SK-N-SH (cell line): ENCODE measurements at places on chromosomes 12 and 14. TPM values are rescaled to one million over a fixed set of nuclear protein-coding genes. Genes with fewer than 3 reads are reported as not detected.
A peak's percentile ranks its signal among the peaks of the same experiment; 100 is the strongest.

GRCh38 chr12:93223440-93224426 lies 154.0 kb upstream of the NUDT4 start:
- no peak overlapping the region; the same call in 1 of the 2 replicates for H3K27ac ChIP-seq
- peaks cover 6% of the 10 kb centered on the region for H3K36me3 ChIP-seq
- H3K27me3 ChIP-seq = no peaks in the 10 kb centered on the region
- no peaks in the 10 kb centered on the region for H3K4me1 ChIP-seq
- no peak for DNase-seq

GRCh38 chr12:27400856-27401354 lies 45.6 kb upstream of the SMCO2 start:
- peaks cover 3% of the 10 kb centered on the region for H3K4me1 ChIP-seq
- peaks cover 4% of the 10 kb centered on the region; the same call in 1 of the 2 replicates for H3K36me3 ChIP-seq
- no peak overlapping the region for H3K27ac ChIP-seq
- no peak for DNase-seq
- no peak overlapping the region for H3K4me3 ChIP-seq

- no peak overlapping the region for H3K4me3 ChIP-seq
- no peaks in the 10 kb centered on the region for H3K4me1 ChIP-seq
- DNase-seq = no peak
- no peaks in the 10 kb centered on the region for H3K36me3 ChIP-seq
- no peak overlapping the region for H3K27ac ChIP-seq
Measured at GRCh38 chr12:118922405-118922804, 58.9 kb upstream of the SRRM4 start.

GRCh38 chr12:57150400-57151000 lies 3.1 kb upstream of the LRP1-AS start:
- H3K27ac ChIP-seq = peak overlapping the region; percentile 84; the same call in 1 of the 2 replicates
- H3K27me3 ChIP-seq = no peaks in the 10 kb centered on the region
- peaks cover 69% of the 10 kb centered on the region for H3K4me1 ChIP-seq
- no peak overlapping the region for H3K4me3 ChIP-seq
- H3K36me3 ChIP-seq = peaks cover 39% of the 10 kb centered on the region; the same call in 1 of the 2 replicates

DNA sequence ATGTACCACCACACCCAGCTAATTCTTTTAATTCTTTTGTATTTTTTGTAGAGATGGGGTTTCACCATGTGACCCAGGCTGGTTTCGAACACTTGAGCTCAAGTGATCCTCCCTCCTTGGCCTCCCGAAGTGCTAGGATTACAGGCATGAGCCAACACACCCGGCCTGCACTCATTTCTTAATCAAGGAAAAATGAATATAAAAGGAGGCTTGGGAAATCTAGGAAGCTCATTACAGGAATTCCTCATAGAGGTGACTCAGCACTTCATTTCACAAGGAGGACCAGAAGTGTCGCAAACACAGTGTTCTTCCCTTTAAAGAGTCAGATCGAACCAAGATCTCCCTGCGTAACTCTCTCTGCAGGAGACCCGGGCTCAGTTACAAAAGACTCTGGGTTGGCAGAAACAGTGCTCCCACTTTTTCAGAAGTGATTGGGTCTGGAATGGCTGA lies 30.3 kb downstream of the NFKBIA start:
- H3K4me1 ChIP-seq = peaks cover 4% of the 10 kb centered on the region; the same call in 1 of the 2 replicates
- H3K4me3 ChIP-seq = no peak overlapping the region
- no peak overlapping the region for H3K27ac ChIP-seq
- H3K27me3 ChIP-seq = no peaks in the 10 kb centered on the region

DNA sequence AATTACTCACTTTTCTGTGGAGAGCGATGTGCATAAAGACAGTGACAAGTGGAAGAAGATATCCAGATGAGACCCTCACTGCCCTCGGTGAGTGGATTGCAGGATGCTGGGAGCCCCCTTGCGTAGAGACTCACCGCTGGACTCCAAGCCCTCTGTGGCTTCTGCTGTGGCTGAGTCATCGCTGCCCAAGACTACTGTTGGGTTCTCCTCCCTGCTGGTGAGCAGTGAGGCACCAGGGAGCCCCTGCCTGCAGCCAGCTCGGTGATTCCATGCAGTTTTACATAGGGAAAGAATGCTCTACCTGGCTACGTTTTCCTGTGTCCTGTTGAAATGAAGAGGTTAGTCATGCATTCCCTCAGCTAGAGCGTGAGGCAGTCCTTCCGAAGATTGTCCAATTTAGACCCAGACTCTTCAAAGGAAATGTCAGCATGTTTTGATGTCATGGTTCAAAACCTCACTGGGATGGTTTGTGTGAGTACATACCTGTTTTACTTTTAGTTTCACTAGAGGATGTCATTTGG lies 28.2 kb downstream of the TRAF3 start:
- H3K4me1 ChIP-seq = no peaks in the 10 kb centered on the region
- H3K36me3 ChIP-seq = no peaks in the 10 kb centered on the region
- no peak overlapping the region for H3K4me3 ChIP-seq
- H3K27ac ChIP-seq = no peak overlapping the region
- no peak for DNase-seq
- no peaks in the 10 kb centered on the region for H3K27me3 ChIP-seq

DNA sequence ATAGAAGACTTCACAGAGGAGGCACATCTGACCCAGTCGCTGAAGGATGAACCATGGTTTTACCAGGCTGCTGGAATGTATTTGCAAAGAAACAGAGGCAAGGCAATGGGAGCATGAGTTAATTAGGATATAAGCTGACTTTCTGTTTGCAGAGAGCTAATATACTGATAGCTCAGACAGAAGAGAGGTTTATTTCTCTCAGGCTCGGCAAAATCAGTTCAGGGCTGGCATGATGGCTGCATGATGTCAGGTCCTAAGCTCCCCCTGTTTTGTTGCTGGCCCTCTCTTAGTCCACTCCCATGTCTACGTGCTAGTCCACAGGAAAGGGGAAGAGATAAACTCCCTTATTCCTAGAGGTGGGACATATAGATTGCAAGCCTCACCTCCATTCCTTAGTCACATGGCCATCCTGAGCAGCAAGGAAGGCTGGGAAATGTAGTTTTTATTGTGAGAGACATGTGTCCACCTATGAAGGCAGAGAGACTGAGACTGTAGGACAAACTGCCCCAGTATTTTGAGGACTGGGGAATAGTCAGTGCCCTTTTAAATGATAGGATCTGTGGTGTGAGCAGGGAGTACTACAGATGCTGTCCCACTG lies 224.5 kb downstream of the VRK1 start:
- no peaks in the 10 kb centered on the region for H3K4me1 ChIP-seq
- no peak for DNase-seq
- no peaks in the 10 kb centered on the region for H3K36me3 ChIP-seq
- no peak overlapping the region for H3K27ac ChIP-seq
- H3K27me3 ChIP-seq = no peaks in the 10 kb centered on the region

DNA sequence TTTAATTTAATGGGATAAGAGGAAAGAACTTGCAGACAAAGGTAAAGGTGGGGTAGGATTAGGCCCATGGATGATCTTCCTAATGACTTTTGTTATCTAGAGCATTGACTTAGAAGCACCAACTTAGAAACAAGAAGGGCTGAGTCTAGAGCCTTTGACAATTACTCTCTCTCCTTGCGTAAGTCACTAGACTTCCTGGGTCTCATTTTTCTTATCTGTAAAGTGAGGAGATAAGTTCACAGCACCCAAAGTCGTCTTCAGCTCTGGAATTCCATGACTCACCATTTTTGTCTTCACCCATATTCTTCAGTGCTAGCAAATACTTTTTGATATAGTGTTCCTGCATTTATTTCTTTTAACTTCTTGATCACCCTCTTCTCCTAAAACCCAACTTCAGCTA lies 75.7 kb downstream of the SSPN start:
- H3K4me1 ChIP-seq = peaks cover 42% of the 10 kb centered on the region
- no peaks in the 10 kb centered on the region for H3K27me3 ChIP-seq
- DNase-seq = no peak
- no peaks in the 10 kb centered on the region for H3K36me3 ChIP-seq
- H3K4me3 ChIP-seq = no peak overlapping the region

GRCh38 chr12:89497005-89497404 lies 27.6 kb downstream of the GALNT4 start:
- no peak for DNase-seq
- H3K27ac ChIP-seq = no peak overlapping the region
- H3K4me3 ChIP-seq = no peak overlapping the region
- no peaks in the 10 kb centered on the region for H3K27me3 ChIP-seq
- no peaks in the 10 kb centered on the region for H3K4me1 ChIP-seq
- no peaks in the 10 kb centered on the region for H3K36me3 ChIP-seq

DNA sequence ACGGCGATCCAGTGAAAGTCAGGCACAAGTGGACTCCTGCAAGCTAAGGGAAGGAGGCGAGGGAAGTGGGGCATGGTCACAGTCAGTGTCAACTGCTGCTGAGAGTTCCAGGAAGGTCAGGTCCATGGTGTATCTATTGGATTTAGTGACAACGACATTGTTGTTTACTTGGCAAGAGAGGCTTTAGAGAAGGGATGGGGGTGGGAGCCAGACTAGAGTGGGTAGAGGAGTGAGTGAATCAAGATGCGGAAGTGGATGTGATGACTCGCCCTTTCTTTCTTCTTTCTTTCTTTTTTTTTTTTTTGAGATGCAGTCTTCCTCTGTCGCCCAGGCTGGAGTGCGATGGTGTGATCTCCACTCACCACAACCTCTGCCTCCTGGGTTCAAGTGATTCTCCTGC lies 12.5 kb downstream of the P2RX7 start:
- H3K36me3 ChIP-seq = no peaks in the 10 kb centered on the region
- H3K27me3 ChIP-seq = no peaks in the 10 kb centered on the region
- no peak overlapping the region for H3K27ac ChIP-seq
- no peaks in the 10 kb centered on the region for H3K4me1 ChIP-seq

DNA sequence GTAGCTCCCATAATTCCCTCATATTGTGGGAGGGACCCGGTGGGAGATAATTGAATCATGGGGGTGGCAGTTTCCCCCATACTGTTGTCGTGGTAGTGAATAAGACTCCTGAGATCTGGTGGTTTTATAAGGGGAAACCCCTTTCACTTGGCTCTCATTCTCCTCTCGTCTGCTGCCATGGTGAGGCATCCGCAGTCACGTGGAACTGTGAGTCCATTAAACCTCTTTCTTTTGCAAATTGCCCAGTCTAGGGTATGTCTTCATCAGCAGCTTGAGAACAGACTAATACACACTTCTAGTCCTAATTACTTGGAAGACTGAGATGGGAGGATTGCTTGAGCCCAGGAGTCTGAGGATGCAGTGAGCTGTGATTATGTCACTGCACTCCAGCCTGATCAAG lies 64.4 kb downstream of the TMX1 start:
- no peak for DNase-seq
- no peaks in the 10 kb centered on the region for H3K36me3 ChIP-seq
- H3K27ac ChIP-seq = peak overlapping the region; percentile 92

GRCh38 chr12:18323159-18323558 lies 61.8 kb downstream of the PIK3C2G start:
- no peak overlapping the region for H3K27ac ChIP-seq
- H3K27me3 ChIP-seq = no peaks in the 10 kb centered on the region
- H3K4me3 ChIP-seq = no peak overlapping the region
- no peak for DNase-seq
- no peaks in the 10 kb centered on the region for H3K4me1 ChIP-seq
- no peaks in the 10 kb centered on the region for H3K36me3 ChIP-seq

GRCh38 chr12:102569803-102570202 lies 89.4 kb upstream of the IGF1 start:
- no peak overlapping the region for H3K27ac ChIP-seq
- no peaks in the 10 kb centered on the region for H3K27me3 ChIP-seq
- DNase-seq = no peak
- H3K36me3 ChIP-seq = no peaks in the 10 kb centered on the region

- no peak for DNase-seq
- H3K36me3 ChIP-seq = no peaks in the 10 kb centered on the region
- no peaks in the 10 kb centered on the region; the same call in 1 of the 2 replicates for H3K4me1 ChIP-seq
- no peaks in the 10 kb centered on the region for H3K27me3 ChIP-seq
- H3K27ac ChIP-seq = no peak overlapping the region; the same call in 1 of the 2 replicates
- H3K4me3 ChIP-seq = no peak overlapping the region
Measured at GRCh38 chr12:41013881-41014642, 174.1 kb upstream of the PDZRN4 start.

DNA sequence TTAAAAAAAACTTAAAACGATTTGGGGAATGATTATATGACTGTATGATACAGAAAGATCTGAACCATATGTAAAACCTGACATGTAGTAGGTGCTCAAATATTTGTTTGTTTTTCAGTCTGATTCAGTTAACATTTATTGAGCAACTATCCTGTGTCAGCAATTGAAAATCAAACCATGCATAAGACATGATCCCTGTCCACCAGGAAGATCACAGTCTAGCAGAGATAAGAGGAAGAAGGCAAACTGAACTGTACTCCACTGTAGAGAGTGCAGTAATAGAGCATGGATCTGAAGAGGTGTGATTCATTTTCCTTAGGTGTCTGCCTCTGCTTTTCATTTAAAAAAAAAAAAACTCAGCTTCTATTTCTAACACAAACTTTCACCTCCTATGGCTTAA lies 7.9 kb upstream of the AK7 start:
- H3K4me3 ChIP-seq = no peak overlapping the region
- H3K27ac ChIP-seq = no peak overlapping the region
- H3K4me1 ChIP-seq = no peaks in the 10 kb centered on the region
- H3K36me3 ChIP-seq = peaks cover 56% of the 10 kb centered on the region

GRCh38 chr12:94287245-94287628 lies 138.9 kb downstream of the PLXNC1 start:
- H3K36me3 ChIP-seq = no peaks in the 10 kb centered on the region
- DNase-seq = no peak
- no peak overlapping the region for H3K27ac ChIP-seq
- H3K4me1 ChIP-seq = peaks cover 17% of the 10 kb centered on the region; the same call in 1 of the 2 replicates

- H3K27ac ChIP-seq = no peak overlapping the region
- peaks cover 5% of the 10 kb centered on the region; the same call in 1 of the 2 replicates for H3K4me1 ChIP-seq
- H3K4me3 ChIP-seq = no peak overlapping the region
- no peaks in the 10 kb centered on the region for H3K27me3 ChIP-seq
- peak; percentile 75 for DNase-seq
Measured at GRCh38 chr12:57614178-57614947, 3.1 kb downstream of the ARHGEF25 start.

- H3K27ac ChIP-seq = no peak overlapping the region
- no peaks in the 10 kb centered on the region for H3K27me3 ChIP-seq
- no peaks in the 10 kb centered on the region for H3K36me3 ChIP-seq
- peaks cover 40% of the 10 kb centered on the region; the same call in 1 of the 2 replicates for H3K4me1 ChIP-seq
- H3K4me3 ChIP-seq = no peak overlapping the region; the same call in 1 of the 2 replicates
- DNase-seq = peak; percentile 42
Measured at GRCh38 chr14:105087963-105088811, 23.0 kb upstream of the GPR132 start.

The ZDHHC22 gene
- 0.03 TPM in 1 of 2 replicates, not detected in the other for polyA plus RNA-seq

The DYRK2 gene
- polyA plus RNA-seq = 48.8 and 54.2 TPM in 2 replicates

The P2RX7 gene
- 0.43 and 0.60 TPM in 2 replicates for polyA plus RNA-seq

The DDIT3 gene
- polyA plus RNA-seq = 26.3 and 36.5 TPM in 2 replicates

The RAD51AP1 gene
- 6.0 and 7.1 TPM in 2 replicates for polyA plus RNA-seq

The RNF212B gene
- not detected in 2 replicates for polyA plus RNA-seq

The STXBP6 gene
- 0.16 and 0.36 TPM in 2 replicates for polyA plus RNA-seq

The RND1 gene
- 0.19 and 0.39 TPM in 2 replicates for polyA plus RNA-seq

The CBLN3 gene
- 1.8 TPM in 2 replicates for polyA plus RNA-seq

The LGR5 gene
- 1.4 and 5.6 TPM in 2 replicates for polyA plus RNA-seq

The AKAP3 gene
- 0.12 and 0.24 TPM in 2 replicates for polyA plus RNA-seq

The OR4K17 gene
- polyA plus RNA-seq = not detected in 2 replicates
